ENCODE measurements at places on chromosomes 2 and 18.
A peak's percentile ranks its signal among the peaks of the same experiment; 100 is the strongest.

GRCh38 chr2:10160203-10160955, 37.8 kb downstream of the RRM2 start:
- DNase-seq: no peak

DNA sequence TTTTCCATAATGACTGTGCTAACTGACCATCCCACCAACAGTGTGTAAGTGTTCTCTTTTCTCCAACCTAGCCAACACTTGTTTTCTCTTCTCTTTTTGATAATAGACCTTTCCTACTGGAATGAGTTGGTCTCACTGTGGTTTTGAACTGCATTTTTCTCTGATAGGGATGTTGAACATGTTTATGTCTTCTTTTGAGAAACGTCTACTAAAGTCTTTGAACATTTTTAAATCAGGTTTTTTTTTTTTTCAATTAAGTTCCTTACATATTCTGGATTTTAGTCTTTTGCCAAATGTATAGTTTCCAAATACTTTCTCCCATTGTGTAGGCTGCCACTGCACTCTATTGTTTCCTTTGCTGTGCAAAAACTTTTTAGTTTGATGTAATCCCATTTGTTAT, 405.5 kb upstream of the FIGN start:
- DNase-seq: no peak

DNA sequence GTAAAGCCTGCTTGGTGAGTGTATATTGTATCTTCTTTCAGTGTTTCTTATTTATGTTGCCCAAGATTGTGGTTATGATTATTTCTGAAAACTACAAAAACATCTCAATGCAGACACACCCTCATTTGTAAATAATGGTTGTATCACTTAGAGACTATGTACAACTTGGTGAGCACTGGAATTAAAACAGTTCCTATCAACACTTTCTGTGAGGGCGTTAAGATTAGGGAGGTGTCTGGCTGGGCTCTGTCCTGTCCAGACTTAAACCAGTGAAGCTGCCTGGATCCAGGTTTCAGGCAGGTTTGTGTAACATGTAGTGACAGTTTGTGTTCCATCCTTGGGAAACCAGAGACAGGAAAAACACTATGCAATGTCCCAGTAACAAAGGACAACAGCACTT, 49.7 kb downstream of the CTAGE1 start:
- DNase-seq: no peak

- peak; percentile 50 for DNase-seq
Observed at GRCh38 chr2:196170606-196171247, 651 bp downstream of the STK17B start.

DNA sequence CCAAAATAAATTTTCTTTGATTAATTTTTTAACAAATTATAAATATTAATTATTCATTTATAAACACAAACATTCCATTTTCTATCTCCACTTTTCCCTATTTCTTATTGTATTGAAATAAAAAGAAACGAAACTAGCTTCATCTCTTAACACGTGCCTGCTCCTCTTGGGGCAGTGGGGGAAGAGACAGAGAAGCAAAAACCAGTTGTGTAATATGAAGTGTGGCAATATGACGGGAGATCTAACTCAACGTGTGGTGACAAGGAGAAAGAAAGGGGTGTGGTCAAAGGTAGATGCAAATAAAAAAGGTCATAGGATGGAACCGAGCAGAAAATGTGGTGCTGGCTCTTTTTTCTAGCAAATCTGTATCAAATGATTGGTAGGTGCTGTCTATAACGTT, 106.9 kb upstream of the SLC8A1 start:
- no peak for DNase-seq

- DNase-seq: no peak
Observed at GRCh38 chr2:216833061-216833460, 26.8 kb downstream of the TNP1 start.

GRCh38 chr18:31511098-31511497, 13.1 kb downstream of the DSG2 start:
- no peak for DNase-seq

DNA sequence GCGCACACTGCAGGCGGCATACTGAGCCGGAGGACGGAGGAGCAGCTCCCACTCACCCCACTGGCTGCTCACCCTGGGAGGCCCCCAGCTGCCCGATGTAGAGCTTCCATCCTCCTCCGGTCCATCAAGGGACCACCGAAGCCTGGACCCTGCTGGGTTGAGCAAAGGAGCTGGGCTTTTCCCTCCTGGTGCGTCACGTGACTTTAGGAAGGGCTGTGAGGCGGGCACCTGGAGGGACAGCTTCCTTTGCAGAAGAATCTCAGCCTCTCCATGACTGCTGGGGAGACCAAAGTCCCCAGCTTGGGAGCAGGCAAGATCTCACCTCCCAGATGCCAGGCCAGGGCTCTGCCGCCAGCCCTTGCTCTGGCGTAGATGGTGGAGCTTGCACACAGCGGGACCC, 102.7 kb downstream of the TWIST2 start:
- DNase-seq: no peak

GRCh38 chr2:206518997-206519396, 75.7 kb downstream of the ADAM23 start:
- DNase-seq: no peak

- DNase-seq: no peak
Observed at GRCh38 chr2:171412571-171413175, 21.1 kb downstream of the METTL8 start.

- no peak for DNase-seq
Observed at GRCh38 chr2:149587950-149588487, 444 bp upstream of the MMADHC start.

GRCh38 chr18:8997634-8998033, 104.9 kb upstream of the NDUFV2 start:
- DNase-seq: no peak

- no peak for DNase-seq
Observed at GRCh38 chr2:236558993-236559978, 10.3 kb upstream of the ACKR3 start.

- peak; percentile 74 for DNase-seq
Observed at GRCh38 chr2:174607989-174608865, 10.6 kb upstream of the WIPF1 start.

- DNase-seq: peak; percentile 11
Observed at GRCh38 chr2:47569658-47570475, 166.9 kb downstream of the MSH2 start.

GRCh38 chr18:74949611-74950010, 259.3 kb downstream of the PTGR3 start:
- no peak for DNase-seq

- DNase-seq: no peak
Observed at GRCh38 chr2:172551271-172551670, 4.6 kb upstream of the PDK1 start.

DNA sequence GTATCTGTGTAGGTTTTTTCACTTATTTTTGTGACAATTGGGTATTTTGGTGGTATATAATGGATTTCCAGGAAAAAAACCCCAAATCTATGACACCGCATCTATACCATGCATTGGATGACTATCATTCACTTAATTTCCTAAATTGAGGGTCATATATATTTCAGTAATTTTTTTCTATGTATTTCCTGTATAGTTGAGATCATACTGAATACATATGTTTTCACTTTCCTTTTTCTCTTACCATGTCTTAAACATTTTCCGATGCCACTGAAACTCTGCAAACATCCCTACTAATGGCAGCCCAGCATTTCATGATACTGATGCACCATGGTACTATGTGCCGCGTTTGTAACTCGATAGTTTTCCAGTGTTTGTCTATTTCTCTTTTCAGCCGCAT, 40.4 kb downstream of the CDKL4 start:
- no peak for DNase-seq

DNA sequence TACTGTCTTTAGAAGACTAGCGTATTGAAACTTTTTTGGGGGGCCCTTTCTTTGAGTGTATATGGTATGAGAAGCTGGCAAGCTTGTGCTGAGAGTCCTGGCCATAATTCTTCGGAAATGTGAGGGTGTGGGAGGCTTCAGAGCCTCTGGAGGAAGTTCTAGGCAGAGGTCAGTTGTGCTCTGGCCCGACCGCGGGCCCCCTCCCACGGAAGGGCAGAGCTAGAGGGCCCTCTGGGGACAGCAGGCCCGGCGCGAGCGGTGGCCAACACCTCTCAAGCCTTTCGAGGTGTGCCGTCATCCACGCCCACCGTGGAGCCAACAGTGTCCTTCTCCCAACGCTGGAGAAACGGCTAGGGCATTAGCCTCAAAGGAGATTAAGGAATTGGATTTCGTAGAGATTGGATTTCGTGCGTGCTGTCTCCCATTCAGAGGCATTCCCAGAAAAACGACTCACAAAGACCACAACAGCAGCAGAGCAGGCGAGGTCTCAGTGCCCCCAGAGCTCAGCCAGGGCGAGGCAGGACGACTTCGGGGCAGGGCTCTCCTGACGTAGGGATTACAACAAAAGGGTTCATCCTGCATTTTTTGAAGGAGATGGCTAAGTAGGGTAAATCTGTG, 2.2 kb upstream of the MTCL1 start:
- DNase-seq: no peak

DNA sequence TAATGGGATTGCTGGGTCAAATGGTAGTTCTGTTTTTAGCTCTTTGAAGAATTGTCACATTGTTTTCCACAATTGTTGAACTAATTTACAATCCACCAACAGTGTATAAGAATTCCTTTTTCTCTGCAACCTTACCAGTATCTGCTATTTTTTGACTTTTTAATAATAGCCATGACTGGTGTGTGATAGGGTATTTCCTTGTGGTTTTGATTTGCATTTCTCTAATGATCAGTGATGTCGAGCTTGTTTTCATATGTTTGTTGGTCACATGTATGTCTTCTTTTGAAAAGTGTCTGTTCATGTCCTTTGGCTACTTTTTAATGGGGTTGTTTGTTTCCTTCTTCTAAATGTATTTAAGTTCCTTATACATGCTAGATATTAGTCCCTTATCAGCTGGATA, 322.3 kb downstream of the CDH2 start:
- DNase-seq: no peak

GRCh38 chr2:119292226-119292625, 68.6 kb downstream of the STEAP3 start:
- DNase-seq: no peak

DNA sequence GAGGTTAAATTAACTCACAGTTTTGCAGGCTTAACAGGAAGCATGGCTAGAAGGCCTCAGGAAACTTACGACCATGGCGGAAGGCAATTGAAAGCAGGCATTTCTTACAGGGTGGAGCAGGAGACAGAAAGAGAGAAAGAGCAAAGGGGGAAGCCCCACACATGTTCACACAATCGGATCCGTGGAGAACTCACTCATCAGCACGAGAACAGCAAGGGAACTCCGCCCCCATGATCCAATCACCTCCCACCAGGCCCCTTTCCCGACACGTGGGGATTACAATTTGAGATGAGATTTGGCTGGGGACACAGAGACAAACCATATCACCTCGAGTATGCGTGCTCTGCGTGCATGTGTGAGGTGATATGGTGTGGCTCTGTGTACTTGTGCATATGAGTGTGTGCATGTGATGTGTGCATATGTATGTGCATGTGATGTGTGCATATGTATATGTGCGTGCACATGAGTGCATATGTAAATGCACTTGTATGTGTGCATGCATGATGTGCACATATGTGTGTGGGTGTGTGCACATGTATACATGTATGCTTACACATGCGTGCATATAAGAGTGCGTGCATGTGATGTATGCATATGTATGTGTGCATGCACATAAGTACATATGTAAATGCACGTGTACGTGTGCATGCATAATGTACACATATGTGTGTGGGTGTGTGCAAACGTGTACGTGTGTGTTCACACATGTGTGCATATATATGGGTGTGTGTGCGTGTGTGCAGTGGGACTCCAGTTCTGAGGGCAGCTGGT, 108.7 kb upstream of the HDAC4 start:
- DNase-seq: no peak

GRCh38 chr2:240990726-240991377, 7.6 kb upstream of the SNED1 start:
- no peak for DNase-seq

GRCh38 chr18:32674491-32674890, 98.3 kb downstream of the KLHL14 start:
- no peak for DNase-seq

GRCh38 chr2:108271691-108272253, 16.9 kb upstream of the SULT1C2 start:
- no peak for DNase-seq

- no peak for DNase-seq
Observed at GRCh38 chr2:177246000-177246399, 18.5 kb downstream of the NFE2L2 start.

DNA sequence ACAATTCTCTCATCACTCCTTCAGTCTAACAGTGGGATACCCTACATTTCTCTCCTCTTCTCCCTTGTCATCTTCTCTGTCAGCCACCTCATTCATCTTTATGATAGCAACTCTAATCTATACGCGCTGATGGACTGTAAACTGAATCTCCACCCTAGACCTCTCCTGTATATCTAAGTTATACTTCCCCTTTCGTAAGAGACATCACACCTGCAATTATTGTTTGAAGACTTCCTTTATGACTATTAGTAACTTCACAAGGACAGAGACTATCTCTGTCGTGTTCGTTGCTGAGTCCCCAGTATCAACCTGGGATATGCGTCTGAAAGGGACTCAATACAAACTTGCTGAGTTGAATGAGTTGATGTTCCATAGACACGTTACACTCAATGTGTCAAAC, 263.2 kb downstream of the IRS1 start:
- DNase-seq: no peak

DNA sequence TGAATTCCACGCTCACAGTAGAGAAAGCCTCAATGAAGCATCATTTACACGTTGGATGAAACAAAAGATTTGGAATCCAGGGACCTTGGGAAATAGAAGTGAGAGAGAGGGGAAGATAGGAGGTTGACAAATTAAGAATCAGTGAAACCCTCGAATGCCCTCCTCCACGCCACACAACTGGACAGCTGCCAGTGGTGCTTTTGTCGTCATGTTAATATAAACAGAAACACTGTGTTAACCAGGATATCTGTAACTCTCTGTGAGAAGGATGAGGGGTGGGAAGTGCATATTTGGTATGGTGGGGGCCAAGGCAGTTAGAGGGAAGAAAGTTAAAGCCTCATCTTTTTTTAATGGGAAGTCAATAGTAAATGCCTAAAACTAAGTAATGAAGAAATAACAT, 108.7 kb downstream of the GFPT1 start:
- DNase-seq: no peak

DNA sequence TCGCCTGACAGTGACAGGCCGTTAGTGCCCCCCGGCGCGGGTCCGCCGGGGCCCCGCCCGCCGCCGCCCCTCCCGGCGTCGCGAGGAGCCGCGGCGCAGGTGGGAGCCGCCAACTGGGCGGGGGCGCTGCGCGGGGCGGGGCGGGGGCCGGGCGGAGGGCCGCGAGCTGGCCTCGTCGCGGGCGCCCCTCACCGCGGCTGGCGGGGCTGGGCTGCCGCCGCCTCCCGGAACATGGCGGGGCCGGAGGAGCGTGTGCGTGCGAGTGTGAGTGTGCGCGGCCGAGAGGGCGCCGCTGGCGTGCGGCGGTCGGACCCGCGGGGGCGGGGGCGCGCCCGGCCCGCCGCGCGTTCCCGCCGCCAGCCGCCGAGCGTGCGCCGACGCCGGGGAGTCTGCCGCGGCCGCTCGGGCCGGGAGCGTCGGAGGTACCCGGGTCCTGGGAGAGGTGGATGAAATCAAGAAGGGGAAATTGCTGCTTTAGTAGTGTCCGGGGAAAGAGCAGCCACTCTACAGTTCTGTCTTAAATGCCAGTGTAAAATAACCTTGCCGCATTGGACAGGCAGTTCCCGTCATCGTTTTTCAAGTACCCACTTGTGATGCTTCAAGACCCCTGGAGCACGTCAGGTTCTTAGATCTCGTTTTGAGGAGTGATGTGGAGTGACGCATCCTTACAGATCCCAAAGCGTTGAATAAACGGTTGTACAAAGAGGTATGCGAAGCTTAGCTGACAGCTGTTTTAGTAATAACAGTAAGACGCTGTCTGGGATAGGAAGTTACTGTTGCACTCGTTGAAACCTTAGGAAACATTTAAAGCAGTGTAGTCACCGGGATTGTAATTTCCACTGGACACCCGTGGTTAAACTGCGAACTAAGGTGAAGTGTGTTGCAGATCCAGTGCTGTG, 836 bp downstream of the ANKRD12 start:
- peak; percentile 70 for DNase-seq
